ENCODE measurements at places on chromosomes 16 and 17.

DNA sequence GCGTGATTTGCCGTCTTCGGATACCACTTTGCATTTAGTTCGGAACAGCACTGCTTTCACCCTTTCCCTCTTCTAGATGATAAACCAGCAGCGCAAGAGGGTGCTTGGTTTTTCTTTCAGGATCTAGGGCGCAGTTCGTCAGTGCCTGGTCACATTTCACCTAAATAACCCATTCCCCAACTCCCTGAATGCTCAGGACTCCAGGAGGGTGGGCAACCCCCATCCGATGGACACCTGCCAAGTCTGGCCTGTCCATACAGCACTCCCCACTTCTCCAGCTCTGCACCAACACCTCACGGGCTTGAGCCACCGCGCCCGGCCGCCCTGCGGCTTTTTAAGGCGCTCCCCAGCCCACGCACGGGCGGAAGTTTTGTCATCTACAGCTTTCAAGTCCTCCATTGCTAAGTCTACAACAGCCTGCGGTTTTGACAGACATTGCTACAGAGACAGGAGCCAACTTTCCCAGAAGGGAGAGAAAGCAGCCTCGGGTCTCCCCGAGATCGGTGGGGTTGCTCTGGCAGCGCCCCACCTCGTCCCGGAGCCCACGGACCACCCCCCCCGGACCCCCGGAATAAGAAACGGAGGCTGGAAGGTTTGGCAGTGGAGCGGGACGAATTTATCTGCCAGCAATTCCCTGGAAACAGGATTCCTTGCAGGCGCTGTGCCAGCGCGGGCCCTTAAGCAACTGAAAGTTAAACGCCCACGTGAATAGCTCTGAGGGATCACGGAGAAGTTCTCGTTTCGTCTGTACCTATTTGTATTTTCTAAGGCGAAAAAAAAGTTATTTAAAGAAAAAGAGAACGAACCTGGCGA, 38.6 kb upstream of the SLFN13 start:
- peak overlapping the region; percentile 62 for H3K4me3 ChIP-seq
- H3K4me1 ChIP-seq = no peaks in the 10 kb centered on the region
- H3K27ac ChIP-seq = no peak overlapping the region
- DNase-seq = no peak
- H3K27me3 ChIP-seq = peaks cover 82% of the 10 kb centered on the region

- H3K27ac ChIP-seq = no peak overlapping the region
- no peak for DNase-seq
- H3K36me3 ChIP-seq = no peaks in the 10 kb centered on the region
- H3K4me3 ChIP-seq = no peak overlapping the region
Measured at GRCh38 chr17:55301521-55302406, 37.0 kb downstream of the HLF start.

- DNase-seq = no peak
- H3K36me3 ChIP-seq = no peaks in the 10 kb centered on the region
- H3K27ac ChIP-seq = no peak overlapping the region
- peaks cover 3% of the 10 kb centered on the region for H3K4me1 ChIP-seq
- H3K27me3 ChIP-seq = peaks cover 57% of the 10 kb centered on the region
Measured at GRCh38 chr17:76843703-76844484, 24.3 kb upstream of the MGAT5B start.

GRCh38 chr16:12961626-12962025, 60.2 kb downstream of the SHISA9 start:
- no peak overlapping the region for H3K27ac ChIP-seq
- no peaks in the 10 kb centered on the region for H3K4me1 ChIP-seq
- no peaks in the 10 kb centered on the region for H3K36me3 ChIP-seq
- no peak for DNase-seq
- H3K27me3 ChIP-seq = no peaks in the 10 kb centered on the region
- H3K4me3 ChIP-seq = no peak overlapping the region

DNA sequence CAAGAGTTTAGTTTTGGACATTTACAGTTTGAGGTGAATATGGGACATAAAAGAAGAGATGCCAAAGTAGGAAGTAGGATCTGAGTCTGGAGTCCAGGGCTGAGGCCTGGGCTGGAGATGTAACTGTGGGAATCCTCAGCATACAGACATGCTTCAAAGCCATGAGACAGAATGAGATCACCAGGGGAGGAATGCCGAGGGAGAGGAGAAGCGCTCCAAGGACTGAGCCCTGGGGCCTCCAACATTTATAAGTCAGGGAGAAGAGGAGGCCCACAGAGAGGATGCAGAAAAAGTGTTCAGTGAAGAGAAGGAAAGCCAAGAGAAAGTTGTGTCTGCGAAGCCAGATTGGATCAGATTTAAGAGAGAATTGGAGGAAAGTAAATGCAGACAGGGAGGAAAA, 277.5 kb upstream of the MYOCD start:
- no peak overlapping the region for H3K4me3 ChIP-seq
- DNase-seq = no peak
- H3K4me1 ChIP-seq = no peaks in the 10 kb centered on the region
- no peaks in the 10 kb centered on the region for H3K27me3 ChIP-seq
- H3K27ac ChIP-seq = no peak overlapping the region

All from progenitor cell of endocrine pancreas (in vitro differentiated cells).